ENCODE measurements at places on chromosomes 1 and 21.

- no peak for DNase-seq
Measured at GRCh38 chr1:18021242-18021641, 86.4 kb upstream of the IGSF21 start.

DNA sequence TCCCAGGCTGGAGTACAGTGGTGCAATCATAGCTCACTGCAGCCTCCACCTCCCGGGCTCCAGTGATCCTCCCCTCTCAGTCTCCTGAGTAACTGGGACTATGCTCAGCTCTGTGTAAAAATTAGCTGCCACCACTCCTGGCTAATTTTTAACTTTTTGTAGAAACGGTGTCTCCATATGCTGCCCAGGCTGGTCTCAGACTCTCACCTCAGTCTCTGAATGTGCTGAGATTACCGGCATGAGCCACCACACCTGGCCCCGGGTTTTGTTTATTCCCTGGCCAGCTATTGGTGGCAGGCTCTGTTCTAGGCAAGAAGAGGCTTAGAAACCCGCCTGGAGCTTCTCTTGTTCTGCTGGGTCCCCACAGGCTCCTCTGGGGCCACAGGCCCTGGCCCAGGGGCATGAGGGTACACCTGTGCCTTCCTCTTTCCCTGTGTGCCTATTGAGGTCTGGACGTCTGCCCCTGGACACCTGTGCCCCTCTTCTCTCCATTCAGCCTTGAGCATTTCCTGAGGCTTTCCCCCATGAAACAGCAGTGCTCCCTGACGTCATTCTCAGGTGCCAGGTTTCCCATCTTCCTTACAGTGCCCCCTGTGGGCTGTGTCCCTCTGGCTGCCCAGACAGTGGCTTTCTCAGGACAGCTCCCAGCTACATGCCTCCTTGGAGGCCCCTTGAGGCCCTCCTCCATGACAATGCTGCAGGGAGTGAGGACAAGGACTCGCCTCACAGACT lies 57.5 kb downstream of the PCP4 start:
- DNase-seq = no peak

DNA sequence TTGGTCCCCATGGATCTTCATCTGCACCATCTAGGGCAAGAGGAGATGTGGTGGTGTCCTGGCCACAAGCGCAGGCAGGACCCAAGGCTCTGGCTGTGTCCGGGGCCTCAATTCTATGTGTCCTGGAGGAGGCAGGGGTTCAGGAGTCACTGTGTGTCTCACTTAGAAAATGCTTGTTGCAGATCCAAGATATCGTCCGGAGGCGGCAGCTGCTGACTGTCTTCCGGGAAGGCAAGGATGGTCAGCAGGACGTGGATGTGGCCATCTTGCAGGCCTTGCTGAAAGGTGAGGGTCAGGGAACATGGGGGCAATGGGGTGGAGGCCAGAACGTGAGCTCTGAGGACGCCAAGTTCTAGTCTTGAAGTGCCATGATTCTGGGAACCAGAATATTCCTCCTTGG lies 29.1 kb downstream of the TRPM2 start:
- DNase-seq = peak; percentile 32

DNA sequence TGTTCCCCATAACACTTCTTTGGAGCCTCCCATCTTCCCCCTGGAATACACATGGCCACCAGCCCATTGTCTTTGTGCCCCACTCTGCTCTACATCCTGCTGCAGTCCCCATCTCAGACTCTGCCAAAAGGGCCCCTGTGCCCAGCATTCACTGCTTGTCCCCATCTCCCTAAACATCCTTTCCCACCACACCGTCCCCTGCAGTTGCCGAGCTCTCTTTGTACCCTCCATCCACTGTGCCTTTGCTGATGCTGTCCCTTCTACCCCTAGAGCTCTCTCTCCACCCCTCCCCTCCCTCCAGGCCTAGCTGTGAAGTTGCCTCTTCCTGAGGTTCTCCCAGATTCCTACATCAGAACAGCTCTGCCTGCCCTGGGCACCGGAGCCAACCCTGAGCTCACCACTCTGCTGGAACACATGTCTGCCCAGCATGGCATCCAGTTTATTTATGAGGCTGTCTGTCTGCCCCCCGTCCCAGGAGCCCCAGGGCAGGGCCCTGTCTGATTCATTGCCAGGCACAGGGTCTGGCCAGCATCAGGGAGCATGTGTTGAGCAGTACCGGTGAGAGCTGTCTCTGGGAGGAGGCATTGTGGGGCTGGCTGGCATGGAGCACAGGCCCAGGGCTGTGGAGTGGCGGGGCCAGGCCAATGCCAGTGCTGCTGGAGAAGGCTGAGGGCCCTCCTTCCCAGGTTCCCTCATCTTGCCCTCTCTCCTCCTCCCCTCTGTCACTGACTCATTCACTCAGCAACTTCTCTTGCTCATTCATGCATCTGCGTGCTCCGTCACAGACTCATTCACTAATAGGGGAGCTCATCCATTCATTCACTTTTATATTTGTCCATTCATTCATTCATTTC lies 28.8 kb downstream of the EDN2 start:
- peak; percentile 55 for DNase-seq

DNA sequence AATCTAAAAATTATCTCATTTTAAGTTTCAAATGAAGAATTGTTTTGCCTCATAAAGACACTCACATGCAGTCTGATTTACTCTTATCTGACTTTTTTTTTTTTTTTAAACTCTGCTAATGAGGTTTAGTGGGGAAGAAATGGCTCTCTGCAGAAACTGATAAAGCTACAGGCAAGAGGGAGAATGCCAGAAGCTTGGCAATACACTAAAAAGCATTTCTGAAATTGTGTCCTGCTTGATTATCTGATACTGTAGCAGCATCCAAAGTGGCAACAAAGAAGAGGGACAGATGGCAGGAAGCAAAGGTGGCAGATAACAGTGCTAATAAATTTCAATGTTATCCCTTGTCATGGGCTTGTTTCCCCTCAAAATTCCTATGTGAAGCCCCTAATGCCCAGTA lies 1744.9 kb downstream of the NCAM2 start:
- DNase-seq = no peak

DNA sequence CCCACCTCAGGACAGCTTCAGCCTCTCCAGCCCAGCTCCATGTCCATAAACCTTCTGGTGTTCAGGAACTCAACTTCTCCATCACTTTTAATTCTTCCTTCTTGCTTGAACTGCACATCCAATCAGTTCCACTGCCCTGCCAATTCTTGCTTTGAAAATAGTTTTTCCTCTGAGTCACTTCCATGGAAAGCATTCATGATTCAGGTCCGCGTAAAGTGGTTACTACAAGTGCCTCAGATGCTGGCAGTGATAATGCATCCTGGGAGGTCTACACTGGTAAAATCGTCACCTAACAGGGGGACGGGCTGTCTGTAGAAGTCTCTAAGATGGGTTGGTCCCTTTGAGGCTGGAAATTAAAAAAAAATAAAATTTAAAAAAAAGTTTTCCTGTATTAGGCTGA lies 25.9 kb upstream of the RCAN1 start:
- no peak for DNase-seq

GRCh38 chr1:114320586-114320985 lies 166.9 kb upstream of the SYT6 start:
- no peak for DNase-seq

- DNase-seq = peak; percentile 71
Measured at GRCh38 chr1:5933050-5933449, 59.2 kb downstream of the NPHP4 start.

Data from posterior vena cava (tissue), 2 donors.